Astrocyte (in vitro differentiated cells and primary cell): ENCODE measurements at places on chromosomes 2 and 18. TPM values are rescaled to one million over a fixed set of nuclear protein-coding genes. Genes with fewer than 3 reads are reported as not detected.

The SETBP1 gene
- total RNA-seq = 8.5 and 12.4 TPM in 2 replicates

The RTP5 gene
- total RNA-seq = not detected in 2 replicates

DNA sequence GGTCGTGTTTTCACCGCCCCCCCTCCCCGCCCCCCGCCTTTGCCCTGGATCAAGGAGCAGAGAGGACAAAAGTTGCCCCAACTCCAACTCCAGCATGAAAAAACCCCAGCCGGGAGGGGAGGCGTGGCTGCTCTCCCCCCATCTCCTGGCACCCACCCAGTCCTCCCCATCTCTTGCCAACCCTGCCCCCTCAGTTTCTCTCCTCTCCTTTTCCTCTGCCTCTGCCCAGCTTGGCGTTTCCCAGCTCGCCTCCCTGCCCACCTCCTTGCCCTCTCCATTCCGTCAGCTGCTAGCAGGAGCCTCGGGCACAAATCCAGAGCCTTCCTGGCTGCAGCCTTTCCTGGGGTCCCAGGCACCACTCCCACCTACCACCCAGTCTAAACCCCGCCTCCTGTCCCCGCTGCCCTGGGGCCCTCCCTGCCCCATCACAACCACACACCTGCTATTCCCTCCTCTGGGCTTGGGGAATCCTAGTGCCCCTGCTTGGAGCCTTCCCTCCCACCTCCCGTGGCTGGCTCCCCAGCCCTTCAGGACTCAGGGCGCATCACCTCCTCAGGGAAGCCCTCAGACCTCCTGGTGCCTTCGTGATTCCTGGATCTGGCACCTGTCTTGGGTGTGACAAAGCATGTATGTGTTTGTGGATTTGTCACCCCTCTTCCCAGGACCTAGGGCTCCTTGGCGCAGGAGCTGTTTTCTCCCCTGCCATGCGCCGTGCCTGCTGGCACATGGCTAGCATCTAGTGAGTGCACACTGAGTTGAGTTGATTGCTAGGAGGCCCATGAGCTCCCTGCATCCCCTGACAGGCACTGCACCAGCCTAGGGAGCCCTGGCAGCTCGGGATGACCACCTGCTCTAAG, 209.1 kb downstream of the TFCP2L1 start:
- peak overlapping the region; percentile 44 for H3K27ac ChIP-seq
- peak overlapping the region; percentile 40 for H3K4me3 ChIP-seq
- H3K27me3 ChIP-seq = peaks cover 3% of the 10 kb centered on the region

- no peaks in the 10 kb centered on the region for H3K36me3 ChIP-seq
- no peak overlapping the region for H3K27ac ChIP-seq
- H3K27me3 ChIP-seq = no peaks in the 10 kb centered on the region
These were observed 69.3 kb downstream of the TTC27 start for GRCh38 chr2:32697156-32697555.

GRCh38 chr2:94958245-94958644, 67.3 kb upstream of the MAL start:
- H3K36me3 ChIP-seq = no peaks in the 10 kb centered on the region
- DNase-seq = no peak
- peaks cover 7% of the 10 kb centered on the region for H3K27me3 ChIP-seq

DNA sequence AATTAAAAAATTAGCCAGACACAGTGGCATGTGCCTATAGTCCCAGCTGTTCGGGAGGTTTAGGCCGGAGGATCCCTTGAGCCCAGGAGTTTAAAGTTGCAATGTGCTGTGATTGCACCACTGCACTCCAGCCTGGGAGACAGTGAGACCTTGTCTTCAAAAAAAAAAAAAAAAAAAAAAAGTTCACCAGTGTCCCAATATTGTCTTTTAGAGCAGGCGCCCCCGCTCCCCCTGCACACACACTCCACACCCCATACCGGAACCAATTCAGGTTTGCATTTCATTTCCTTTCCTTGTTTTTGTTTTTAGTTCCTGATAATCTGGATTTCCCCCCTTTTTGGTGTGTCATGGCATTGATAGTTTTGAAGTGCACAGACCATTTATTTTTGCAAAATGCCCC, 10.4 kb downstream of the TMEM87B start:
- H3K4me3 ChIP-seq = no peak overlapping the region
- DNase-seq = no peak

- H3K36me3 ChIP-seq = no peaks in the 10 kb centered on the region
- H3K27ac ChIP-seq = no peak overlapping the region
- H3K4me3 ChIP-seq = no peak overlapping the region
These were observed 56.2 kb upstream of the B3GNT7 start for GRCh38 chr2:231339316-231339715.

- H3K36me3 ChIP-seq = no peaks in the 10 kb centered on the region
- H3K27me3 ChIP-seq = no peaks in the 10 kb centered on the region
- H3K4me1 ChIP-seq = no peaks in the 10 kb centered on the region
These were observed 56.2 kb downstream of the STRADB start for GRCh38 chr2:201507725-201508124.
